ENCODE measurements at places on chromosomes 3 and 15. TPM values are rescaled to one million over a fixed set of nuclear protein-coding genes. Genes with fewer than 3 reads are reported as not detected.

ROBO2 gene
- polyA plus RNA-seq = 103 TPM

OXTR gene
- 1.00 TPM for polyA plus RNA-seq

DNA sequence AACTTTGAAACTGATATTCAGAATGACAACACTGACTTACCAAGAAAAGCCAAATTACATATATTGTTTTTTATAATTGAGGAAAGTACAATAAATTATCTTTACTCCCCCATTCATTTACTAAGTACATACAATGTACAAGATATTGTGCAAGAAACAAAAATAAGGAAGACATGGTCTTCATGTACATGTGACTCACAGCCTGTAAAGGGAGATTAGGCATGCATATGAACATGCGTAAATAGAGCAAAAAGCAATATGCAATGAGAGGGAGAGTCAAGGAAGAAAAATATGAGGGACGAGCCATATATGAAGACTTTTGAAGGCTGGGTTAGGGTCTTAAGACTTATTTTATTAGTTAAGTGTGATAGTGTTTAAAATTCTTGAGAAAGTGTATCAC, 258.4 kb downstream of the GBE1 start:
- no peak for DNase-seq

GRCh38 chr3:36733723-36734122, 30.6 kb downstream of the DCLK3 start:
- DNase-seq = no peak

TERC gene
- polyA plus RNA-seq = not detected

- no peak for DNase-seq
Observed at GRCh38 chr15:70180186-70180875, 82.6 kb upstream of the TLE3 start.

GRCh38 chr3:119663885-119664284, 3.5 kb upstream of the POPDC2 start:
- no peak for DNase-seq
